ENCODE measurements at places on chromosomes 12 and 14.

DNA sequence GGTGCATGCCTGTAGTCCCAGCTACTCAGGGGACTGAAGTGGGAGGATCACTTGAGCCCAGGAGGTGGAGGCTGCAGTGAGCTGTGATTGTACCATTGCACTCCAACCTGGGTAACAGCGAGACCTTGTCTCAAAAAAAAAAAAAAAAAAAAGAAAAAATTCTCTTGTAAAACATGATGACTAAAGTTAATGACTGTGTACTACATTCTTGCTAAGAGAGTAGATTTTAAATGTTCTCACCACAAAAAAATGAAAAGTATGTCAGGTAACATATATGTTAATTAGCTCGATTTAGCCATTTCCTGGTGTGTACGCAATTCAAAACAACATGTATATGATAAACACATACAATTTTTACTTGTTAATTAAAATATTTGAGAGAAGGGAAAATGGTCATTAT is 480.7 kb upstream of the RGS6 start:
- no peak for DNase-seq

GRCh38 chr14:71645656-71646055 is 286.6 kb upstream of the RGS6 start:
- DNase-seq = peak; percentile 56

DNA sequence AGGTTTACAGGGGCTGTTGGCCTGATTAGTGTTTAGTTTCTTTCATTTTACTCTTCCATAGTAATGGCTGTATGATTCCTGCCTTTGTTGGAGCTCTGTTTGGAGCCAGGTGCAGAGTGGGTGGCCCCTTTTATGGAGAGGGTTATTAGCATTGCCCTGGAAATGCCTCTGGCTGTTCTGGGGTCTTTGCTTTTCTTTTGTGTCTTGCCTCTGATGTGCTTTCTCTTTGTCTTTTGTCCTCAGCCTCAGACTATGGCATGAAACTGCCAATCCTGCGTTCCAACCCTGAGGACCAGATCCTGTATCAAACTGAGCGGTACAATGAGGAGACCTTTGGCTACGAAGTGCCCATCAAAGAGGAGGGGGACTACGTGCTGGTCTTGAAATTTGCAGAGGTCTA is 6.9 kb downstream of the MLEC start:
- no peak for DNase-seq

DNA sequence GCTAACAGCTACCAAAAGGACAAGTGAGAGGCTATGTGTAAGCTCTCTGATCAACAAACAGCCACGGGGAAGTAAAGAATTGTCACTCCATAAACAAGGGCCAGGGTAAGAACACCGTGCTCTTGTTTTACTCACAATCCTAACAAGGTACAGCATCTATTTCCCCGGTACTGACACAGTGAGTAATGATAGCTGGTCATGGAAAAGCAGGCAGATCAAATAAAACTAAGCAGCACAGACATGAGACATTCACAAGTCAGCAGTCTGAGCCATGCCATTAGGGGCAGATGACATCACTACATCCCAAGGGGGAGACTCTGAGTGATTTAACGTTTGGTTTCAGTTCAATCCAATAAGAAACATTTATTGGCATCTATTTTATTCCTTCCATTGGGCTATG is 54.4 kb downstream of the ARL6IP4 start:
- peak; percentile 77 for DNase-seq

- no peak for DNase-seq
Observed at GRCh38 chr14:49957089-49957852, 64.4 kb downstream of the ARF6 start.

DNA sequence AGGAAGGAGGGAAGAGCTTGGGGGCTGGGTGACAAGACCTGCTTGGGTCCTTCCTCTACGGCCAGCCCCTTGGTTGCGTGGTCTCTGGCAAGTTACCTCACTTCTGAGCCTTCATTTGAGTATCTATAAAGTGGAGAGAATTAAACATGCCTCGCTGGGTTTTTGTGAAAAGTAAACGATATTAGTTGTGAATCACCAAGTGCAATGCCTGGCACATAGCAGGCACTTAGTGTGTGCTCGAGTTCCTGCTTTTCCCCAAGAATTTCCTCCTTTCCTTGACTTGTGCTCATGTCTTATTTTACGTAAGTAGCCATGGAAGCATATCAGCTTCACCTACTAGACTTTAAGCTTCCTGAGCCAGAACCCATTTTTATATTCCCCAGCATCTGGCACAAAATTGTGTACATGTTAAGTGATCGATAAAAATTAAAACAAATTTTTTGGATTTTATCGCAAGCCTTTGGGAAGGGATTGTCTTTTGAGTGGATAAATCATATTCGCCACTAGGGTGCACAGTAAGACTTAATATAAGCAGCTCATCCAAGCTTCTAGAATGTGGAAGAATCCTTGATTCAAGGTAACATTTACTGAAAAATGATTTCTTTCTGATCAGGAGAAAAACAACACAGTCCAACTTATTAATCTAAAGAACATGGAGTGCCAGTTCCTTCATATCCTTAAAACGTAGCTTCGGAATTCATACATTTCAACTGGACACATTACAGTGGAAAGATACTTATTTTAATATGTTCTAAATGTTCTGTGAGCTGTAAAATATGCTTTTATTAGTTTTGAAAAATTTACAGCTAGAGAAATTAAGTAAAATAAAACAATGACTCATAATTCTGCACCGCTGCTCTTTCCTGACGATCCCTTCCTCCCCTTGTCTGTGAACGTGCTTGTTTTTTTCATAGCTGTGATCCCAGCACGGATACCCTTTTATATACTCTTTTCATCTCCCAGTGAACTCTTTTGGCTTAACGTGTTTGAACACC is 62.0 kb downstream of the SLC25A47 start:
- peak; percentile 69 for DNase-seq

- peak; percentile 28 for DNase-seq
Observed at GRCh38 chr14:95998656-95999055, 40.5 kb upstream of the C14orf132 start.

DNA sequence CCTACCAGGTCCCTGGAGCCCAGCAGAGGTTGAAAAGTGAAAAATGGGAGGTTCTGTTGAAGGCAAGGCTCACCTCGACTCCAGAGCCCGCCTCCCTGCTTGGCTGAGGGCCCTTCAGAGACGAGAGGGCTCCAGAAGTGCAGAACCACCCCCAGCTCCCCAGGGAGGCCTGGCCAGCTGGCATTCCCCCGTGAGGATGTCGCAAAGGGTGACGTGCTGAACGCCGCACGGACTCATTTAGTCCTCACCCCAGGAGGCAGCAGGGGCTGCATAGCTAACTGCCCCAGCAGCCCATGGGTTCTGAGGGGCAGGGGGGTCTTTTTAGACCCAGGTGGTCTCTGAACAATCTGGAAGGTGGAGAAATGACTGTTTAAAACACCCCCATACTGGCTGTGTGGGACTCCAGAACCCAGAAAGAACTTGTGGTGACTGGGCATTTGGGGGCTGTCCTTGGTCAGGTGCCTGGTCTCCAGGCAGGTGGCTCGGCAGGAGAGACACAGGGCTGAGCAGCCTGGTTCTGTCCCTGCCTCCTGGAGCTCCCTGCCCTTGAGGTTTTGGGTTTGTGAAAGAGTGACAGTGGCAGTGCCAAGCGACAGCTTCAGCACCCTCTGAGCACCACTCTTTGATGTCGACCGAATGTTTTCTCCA is 32.0 kb downstream of the ANAPC7 start:
- no peak for DNase-seq

Measured in fibroblast of skin of right quadriceps (primary cell).